ENCODE measurements at places on chromosomes 6 and 20. TPM values are rescaled to one million over a fixed set of nuclear protein-coding genes. Genes with fewer than 3 reads are reported as not detected.

The OPRL1 gene
- total RNA-seq, result 0.58 TPM

The VSX1 gene
- not detected for total RNA-seq

The ENPP1 gene
- 62.9 TPM for total RNA-seq

The SLPI gene
- total RNA-seq, result 52.4 TPM

The LIN28B gene
- 0.24 TPM for total RNA-seq

The MRAP2 gene
- not detected for total RNA-seq

The TMEM74B gene
- total RNA-seq, result 2.7 TPM

The CALHM5 gene
- 0.71 TPM for total RNA-seq

The MLN gene
- not detected for total RNA-seq

The TTBK1 gene
- 0.15 TPM for total RNA-seq

The MED20 gene
- 24.4 TPM for total RNA-seq

The DEFB124 gene
- not detected for total RNA-seq
